ENCODE measurements at places on chromosomes 16 and 17.

GRCh38 chr16:75053791-75054555 lies 55.1 kb downstream of the ZNRF1 start:
- DNase-seq: peak; percentile 41

DNA sequence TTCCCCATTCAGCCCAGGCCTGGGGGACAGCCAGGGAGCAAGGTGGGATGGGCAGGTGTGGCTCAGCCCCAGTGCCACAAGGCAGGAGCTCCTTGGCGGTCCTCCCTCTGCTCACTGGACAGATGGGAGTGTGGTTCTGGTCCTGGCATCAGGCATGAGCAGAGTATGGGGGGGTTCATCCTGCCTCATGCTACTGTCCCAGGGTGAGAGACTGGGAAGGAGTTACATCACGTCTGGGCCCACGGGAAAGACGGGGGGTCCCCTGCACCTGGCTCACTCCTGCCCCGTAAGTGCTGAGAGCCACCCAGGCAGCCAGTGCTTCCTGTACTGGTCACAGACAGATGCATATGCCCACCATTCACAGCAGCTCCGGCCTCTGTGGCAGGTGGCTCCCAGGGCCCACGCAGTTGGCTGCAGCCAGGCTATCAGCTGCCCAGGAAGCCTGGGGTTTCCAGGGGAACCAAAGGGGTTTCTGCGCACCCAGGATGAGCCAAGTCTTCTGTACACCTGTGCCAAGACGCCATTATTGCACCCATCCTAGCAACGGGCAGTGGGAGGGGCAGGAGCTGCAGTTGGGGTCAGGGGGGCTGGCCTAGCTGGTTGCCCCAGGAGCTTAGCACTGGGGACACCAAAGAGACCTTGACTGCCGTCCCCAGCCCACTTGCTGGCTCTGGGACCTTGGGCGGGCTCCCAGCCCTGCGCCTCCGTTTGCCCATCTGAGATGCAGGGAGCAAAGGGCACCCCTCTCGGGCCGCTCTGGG lies 1.9 kb downstream of the BAIAP3 start:
- peak; percentile 33 for DNase-seq

GRCh38 chr17:45787044-45787443 lies 2.9 kb downstream of the CRHR1 start:
- DNase-seq: no peak

DNA sequence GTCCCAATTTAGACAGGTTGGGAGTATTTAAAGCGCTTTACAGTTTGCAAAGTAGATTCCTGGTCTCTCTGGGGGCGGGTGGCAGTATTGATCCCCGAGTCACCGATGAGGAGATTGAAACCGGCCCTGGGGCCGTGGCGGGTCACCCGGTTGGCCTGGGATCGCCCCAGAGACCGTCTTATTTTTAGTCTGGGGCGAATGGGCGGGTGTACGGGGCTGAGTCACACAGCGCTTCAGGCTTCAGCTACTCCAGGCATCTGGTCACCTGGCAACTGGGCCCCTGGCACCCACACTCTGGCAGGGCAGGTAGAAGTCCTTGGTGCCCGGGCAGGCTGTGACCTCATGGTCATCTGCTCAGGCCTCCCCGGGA lies 669 bp downstream of the MIEF2 start:
- no peak for DNase-seq

DNA sequence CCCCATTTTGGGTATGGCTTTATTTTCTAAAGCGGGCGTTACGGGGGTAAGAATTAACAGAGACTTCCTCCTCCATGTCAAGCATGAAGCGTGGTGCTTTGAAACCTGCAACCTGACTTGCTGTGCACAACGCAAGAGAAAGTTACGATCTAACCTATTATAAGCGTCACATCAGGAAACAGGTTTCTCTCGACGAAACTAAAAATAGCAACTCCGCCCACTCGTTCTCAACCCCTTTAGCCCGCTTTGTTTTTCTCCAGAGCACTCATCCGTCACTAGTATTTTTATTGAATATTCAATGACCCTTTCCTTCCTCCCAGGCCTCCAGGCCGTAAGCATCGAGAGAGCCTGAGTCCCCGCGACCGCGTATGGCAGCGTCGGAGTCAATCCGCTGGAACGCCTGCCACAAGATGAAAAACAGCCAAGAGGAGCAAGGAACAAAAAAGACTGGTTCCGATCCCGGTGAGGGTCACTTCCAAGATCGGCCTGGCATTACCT lies 555 bp downstream of the NUP88 start:
- DNase-seq: peak; percentile 59
